ENCODE measurements at places on chromosomes 2 and 18. TPM values are rescaled to one million over a fixed set of nuclear protein-coding genes. Genes with fewer than 3 reads are reported as not detected.

DNA sequence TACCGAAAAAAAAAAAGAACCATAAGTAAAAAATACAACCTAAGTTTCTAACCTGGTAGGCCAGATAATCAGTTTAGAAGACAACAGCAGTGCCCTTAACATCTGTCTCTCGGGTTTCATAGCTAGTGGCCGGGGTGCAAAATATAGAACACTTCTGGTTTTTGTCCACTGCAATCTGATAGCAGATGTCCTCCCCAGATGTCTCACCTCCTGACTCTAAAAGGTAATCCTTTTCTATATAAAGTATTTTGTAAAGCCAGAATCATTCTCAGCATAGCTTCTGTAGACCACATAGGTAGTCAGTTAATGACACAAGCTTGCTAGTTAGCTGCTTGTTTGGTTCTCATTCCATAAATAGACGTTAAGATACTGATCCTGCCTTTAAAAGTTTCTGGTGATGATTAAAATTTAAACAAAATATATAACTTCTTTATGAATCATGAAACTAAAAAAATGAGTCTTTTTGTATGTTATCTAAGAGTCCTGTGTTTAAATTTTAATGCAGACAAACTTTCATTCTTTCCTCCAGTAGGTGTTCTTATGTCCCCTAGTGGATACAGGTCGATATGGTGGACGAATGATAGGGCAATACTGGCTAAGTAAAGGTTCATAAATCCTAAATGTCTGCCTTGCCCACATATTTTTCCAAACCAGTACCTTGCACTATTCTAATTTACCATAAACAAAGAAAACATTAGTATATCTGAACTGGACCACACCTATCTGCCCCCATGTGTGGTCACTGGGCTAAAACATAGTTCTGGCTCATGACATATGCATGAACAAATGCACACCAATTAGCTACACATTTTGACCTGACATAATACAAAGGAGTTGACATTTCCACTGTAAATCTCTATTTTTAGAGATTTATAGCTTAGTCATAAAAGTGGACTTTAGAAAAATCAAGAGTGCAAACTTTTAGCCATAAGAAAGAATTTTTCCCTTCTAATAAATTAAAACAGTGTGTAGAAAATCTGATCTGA, 171.0 kb downstream of the SRBD1 start:
- H3K36me3 ChIP-seq: no peaks in the 10 kb centered on the region
- no peaks in the 10 kb centered on the region for H3K27me3 ChIP-seq
- no peak for DNase-seq
- H3K4me3 ChIP-seq: no peak overlapping the region
- H3K4me1 ChIP-seq: peaks cover 34% of the 10 kb centered on the region

DNA sequence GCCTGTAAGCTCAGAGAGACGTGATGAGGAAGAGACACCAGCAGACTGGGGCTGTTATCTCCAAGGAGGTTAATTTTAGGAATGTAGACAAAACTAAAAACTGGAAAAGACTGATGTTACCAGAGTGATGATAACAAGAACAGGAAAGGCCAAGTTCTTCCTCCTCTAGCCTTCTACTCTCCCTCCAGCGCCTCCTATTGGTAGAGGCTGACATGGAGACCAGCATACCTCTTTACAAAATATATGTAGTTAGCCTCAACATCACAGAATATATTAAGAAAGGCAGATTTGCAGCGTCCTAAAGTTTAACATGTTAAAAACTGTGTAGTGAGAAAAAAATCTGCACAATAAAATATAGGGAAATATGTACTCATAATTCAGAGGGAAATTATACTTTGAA, 66.0 kb downstream of the TCF4 start:
- DNase-seq: no peak
- no peaks in the 10 kb centered on the region for H3K4me1 ChIP-seq
- H3K36me3 ChIP-seq: peaks cover 7% of the 10 kb centered on the region
- H3K27me3 ChIP-seq: no peaks in the 10 kb centered on the region
- H3K27ac ChIP-seq: no peak overlapping the region

GRCh38 chr2:46298522-46299353, 1.5 kb downstream of the EPAS1 start:
- H3K4me1 ChIP-seq: peaks cover 25% of the 10 kb centered on the region
- DNase-seq: peak; percentile 60
- peak overlapping the region; percentile 72 for H3K4me3 ChIP-seq
- H3K27me3 ChIP-seq: no peaks in the 10 kb centered on the region
- H3K36me3 ChIP-seq: peaks cover 2% of the 10 kb centered on the region

- H3K27me3 ChIP-seq: no peaks in the 10 kb centered on the region
- H3K36me3 ChIP-seq: 0 out of 2 replicates have a peak, but pooled peaks cover 4% of the 10 kb centered on the region
- no peak for DNase-seq
- no peak overlapping the region for H3K27ac ChIP-seq
- no peaks in the 10 kb centered on the region for H3K4me1 ChIP-seq
These were observed 33.6 kb downstream of the DGKD start for GRCh38 chr2:233387667-233388528.

MAB21L4 gene
- 0.42 TPM for total RNA-seq

GRCh38 chr2:197294260-197294659, 16.3 kb downstream of the ANKRD44 start:
- no peak for DNase-seq
- H3K27ac ChIP-seq: no peak overlapping the region
- H3K4me1 ChIP-seq: 0 out of 2 replicates have a peak, but pooled peaks cover 3% of the 10 kb centered on the region
- no peak overlapping the region for H3K4me3 ChIP-seq

RTKN gene
- 5.6 TPM for total RNA-seq

TUBB8B gene
- 3.9 TPM for total RNA-seq

PJVK gene
- total RNA-seq: 0.08 TPM

LONRF2 gene
- 0.81 TPM for total RNA-seq

Measured in SJSA1 (cell line).